AG08395 (cell line): ENCODE measurements at places on chromosomes 5 and 9.

DNA sequence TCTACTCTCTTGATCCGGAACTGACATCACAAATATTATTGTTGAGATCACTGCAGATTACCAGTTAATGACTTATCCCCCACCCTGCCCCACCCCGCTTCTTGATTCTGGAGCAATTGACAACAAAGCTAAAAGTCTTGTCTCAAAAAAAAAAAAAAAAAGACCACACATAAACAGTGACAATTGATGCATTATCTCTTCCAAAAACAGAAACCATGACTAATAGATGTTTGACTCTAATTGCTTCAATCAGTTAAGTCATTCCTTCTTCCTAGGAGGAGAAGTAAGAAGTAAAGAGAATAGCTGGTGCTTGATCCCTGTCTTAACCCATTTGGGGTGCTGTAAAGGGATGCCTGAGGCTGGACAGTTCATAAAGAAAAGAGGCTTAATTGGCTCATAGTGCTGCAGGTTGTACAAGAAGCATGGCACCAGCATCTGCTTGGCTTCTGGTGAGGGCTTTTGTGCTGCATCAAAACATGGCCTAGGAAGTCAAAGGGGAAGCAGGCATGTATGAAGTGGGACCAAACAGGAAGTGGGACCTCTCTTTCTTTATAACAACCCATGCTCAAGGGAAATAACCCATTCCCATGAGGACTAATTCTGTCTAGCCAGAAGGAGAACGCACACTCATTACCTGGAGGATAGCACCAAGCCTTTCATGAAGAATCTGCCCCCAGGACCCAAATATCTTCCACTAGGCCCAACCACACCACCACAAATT lies 158.7 kb downstream of the TMEM167A start:
- DNase-seq: no peak

- DNase-seq: no peak
Observed at GRCh38 chr9:20944507-20944906, 86.9 kb downstream of the HACD4 start.

DNA sequence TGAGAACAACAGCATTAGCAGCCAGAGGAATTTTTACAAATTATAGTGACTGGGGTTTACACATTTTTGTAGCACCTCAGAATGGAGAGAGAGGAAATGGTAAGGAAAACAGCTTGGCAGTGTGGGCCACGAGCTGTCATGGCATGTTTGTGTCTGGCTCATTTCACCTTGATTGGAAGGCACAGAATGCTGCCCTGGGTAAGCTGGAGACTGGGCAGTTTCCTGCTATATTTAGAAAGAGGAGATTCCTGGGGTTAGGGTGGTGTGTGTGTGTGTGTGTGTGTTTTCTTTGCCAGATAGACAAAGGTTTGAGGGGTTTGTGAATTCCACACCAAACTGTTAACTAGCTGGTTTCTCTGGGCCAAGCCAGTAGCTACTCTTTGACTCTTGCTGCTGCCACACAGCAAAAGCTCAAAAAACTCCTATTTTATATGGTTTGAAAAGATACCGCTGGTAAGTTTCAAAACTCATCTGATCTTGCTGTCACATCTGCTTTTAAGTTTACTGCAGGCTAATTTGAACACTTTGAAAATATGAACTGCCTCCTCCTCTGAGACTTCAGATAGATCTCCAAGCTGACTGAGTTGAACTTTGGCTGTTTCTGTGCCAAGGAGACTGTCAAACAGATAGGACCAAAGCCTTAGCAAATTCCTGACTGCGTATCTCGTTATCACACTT lies 9.1 kb downstream of the ARHGAP26 start:
- no peak for DNase-seq

- no peak for DNase-seq
Observed at GRCh38 chr9:77533671-77534070, 114.5 kb downstream of the GNA14 start.

- no peak for DNase-seq
Observed at GRCh38 chr9:21754741-21755140, 47.7 kb upstream of the MTAP start.
